Stimulated activated CD8-positive, alpha-beta memory T cell treated with anti-CD3 and anti-CD28 coated beads, Interleukin-4, amount 100 ng/mL, for 4 hours (primary cell): ENCODE measurements at places on chromosomes 1 and 21.

DNA sequence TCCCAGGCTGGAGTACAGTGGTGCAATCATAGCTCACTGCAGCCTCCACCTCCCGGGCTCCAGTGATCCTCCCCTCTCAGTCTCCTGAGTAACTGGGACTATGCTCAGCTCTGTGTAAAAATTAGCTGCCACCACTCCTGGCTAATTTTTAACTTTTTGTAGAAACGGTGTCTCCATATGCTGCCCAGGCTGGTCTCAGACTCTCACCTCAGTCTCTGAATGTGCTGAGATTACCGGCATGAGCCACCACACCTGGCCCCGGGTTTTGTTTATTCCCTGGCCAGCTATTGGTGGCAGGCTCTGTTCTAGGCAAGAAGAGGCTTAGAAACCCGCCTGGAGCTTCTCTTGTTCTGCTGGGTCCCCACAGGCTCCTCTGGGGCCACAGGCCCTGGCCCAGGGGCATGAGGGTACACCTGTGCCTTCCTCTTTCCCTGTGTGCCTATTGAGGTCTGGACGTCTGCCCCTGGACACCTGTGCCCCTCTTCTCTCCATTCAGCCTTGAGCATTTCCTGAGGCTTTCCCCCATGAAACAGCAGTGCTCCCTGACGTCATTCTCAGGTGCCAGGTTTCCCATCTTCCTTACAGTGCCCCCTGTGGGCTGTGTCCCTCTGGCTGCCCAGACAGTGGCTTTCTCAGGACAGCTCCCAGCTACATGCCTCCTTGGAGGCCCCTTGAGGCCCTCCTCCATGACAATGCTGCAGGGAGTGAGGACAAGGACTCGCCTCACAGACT lies 57.5 kb downstream of the PCP4 start:
- DNase-seq: no peak

DNA sequence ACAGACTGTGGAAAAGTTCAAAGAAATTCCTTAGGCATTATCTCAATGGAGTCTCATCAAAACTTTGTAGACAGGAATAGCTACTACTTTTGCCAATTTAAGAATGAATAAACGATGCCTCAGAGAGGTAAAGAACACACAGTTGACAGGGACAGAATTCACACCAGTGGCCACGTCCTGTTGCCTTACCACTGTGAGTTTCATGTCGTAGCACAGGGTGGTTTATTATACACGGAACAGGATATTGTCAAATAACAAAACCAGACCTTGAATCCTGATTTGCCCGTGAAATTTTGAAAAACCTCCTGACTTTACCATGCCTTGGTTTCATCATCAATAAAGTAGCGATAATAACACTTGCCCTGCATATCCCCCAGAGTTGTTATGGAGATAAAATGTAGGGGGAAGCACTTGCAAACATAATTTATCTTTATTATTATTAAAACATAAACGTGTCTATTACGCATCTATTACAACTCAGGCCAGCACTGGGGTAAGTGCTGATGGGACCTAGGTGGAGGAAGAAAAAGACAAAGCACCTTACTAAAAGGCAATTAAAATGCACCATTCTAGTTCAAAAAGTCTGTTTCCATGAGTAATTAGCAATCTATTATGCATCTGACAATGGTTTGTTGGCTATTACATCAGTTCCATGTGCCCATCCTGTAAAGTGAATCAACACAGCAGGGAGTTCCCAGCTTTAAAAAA lies 408.1 kb upstream of the RUNX1 start:
- no peak for DNase-seq

- no peak for DNase-seq
Observed at GRCh38 chr1:89890085-89890752, 69.4 kb downstream of the LRRC8D start.

GRCh38 chr21:36626791-36627190 lies 72.1 kb upstream of the SIM2 start:
- DNase-seq: no peak

GRCh38 chr1:215477632-215478031 lies 89.5 kb upstream of the KCTD3 start:
- DNase-seq: no peak

- DNase-seq: no peak
Observed at GRCh38 chr1:32971576-32971975, 7.0 kb upstream of the RNF19B start.

DNA sequence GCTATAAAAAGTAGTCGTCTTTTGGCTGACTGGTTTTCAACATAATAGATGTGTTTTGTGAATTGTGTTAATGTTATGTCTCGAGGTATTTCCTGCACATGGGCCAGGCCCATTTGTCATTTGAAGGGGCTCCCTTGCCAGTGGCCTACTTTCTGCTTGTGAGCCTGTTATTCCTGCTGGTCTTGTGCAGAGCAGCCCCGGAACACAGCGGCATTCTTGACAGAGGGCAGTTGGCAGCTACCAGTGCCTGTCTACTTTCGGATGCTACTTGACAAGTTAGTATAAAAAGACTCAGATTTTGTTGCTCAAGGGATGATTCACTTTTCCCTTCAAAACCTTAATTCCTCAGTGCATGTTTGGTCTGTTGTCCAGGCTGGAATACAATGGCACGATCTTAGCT lies 28.5 kb downstream of the PGM1 start:
- DNase-seq: no peak

DNA sequence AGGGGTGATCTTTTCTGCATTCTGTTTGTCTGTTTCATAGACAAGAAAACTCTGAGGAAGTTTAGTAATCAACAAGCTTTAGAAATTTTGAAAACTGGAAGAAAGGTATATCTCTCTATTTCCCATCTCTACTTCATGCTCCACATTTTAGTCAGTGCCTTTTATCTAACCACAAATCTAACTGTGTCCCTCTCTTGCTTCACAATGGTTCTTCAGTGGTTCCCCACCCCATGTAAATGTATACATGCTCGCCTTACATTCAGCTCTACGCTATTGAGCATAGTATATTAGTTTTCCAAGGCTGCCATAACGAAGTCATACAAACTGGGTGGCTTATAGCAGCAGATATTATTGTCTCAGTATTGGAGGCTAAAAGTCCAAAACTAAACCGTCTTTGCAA lies 14.4 kb upstream of the SAMSN1 start:
- DNase-seq: no peak

DNA sequence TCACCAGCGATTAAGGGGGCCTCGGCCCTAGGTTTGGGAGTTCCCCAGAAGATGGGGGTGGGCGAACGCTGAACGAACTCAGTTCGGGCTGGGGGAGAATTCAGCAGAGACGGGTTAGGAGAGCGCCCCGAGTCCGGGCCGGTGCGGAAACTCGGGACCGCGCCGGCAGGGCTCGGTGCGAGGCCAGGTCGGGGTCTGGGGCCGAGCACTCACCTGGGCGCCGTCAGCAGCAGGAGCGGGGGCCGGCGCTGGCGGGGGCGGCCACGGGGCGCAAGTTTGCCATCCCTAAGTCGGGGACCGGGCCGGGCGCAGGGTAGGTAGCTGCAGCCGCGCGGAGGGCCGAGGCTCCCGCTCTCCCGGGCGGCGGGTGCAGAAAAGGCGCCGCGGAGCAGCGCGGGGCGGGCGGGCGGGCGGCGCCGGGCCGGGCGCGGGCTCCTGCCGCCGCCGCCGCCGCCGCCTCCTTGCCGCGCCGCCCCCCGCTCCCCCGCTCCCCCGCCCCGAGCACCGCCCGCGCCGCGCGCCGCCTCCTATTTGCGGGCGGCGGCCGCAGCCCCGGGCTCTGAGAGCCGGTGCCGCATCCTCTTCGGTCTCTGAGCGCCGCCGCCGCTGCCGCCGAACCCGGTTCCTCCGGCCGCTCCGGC lies 349 bp downstream of the ADGRB2 start:
- no peak for DNase-seq

DNA sequence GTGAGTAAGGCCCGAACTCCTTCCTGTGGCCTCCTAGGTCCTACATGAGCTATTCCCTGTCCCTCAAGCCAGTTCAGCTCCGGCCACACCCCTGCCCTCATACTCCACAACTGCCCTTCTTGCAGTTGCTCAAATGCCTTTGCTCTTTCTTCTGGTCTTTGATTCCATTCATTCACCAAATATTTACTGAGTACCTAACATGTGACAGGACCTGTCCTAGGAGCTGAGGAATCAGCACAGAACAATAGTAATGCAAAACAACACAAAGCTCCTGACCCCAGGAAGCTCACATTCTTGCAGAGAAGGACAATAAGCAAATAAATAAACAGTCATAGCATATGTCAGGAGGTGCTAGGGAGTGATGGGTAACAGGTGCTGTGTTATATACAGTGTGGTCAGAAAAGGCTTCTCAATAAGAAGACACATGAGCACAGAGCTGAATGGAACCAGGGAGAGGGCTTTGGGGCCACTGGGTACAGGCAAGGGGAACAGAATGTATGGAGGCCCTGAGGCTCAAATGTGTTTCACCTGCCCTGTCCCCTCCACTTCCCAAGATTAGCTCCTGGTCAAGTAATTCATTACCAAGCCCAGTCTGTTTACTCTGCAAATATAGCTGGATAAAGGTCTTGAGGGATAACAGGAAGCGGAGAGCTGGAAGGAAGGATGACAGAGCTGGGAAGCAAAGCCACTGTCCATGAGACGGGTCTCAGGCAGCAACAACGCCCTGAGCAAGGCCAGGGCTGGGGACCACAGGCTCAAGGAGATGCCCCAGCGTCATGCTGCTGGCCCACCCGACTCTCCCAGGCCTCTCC lies 145.1 kb downstream of the CSMD2 start:
- no peak for DNase-seq

DNA sequence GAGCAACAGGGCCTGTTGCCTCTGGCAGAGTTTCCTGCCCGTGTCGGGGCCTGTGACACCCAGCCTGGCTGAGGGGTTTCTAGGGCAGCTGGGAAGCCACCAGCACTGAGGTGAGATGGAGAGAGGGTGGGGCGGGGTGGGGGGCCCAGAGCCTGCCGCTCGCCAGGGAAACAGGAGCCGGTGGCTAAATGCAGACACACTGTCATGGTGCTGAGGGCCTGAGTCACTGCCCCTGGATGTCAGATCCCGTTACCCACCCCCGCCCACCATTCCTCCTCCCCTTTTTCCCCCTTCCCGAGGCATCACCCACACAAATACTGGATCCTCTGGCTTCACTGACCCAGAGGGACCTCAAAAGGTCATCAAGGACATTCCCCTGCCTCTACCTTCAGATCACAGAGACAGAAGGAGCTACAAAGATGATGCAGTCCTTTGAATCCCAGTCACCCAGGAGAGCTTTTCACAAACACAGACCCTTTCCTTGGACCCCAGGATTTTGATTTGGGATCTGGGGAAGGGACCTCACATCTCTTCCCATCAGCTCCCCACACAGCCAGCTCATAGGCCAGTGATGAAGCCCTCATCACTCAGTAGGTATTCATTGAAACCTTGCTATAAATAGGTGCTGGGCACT lies 1.9 kb upstream of the HSPB7 start:
- DNase-seq: no peak

DNA sequence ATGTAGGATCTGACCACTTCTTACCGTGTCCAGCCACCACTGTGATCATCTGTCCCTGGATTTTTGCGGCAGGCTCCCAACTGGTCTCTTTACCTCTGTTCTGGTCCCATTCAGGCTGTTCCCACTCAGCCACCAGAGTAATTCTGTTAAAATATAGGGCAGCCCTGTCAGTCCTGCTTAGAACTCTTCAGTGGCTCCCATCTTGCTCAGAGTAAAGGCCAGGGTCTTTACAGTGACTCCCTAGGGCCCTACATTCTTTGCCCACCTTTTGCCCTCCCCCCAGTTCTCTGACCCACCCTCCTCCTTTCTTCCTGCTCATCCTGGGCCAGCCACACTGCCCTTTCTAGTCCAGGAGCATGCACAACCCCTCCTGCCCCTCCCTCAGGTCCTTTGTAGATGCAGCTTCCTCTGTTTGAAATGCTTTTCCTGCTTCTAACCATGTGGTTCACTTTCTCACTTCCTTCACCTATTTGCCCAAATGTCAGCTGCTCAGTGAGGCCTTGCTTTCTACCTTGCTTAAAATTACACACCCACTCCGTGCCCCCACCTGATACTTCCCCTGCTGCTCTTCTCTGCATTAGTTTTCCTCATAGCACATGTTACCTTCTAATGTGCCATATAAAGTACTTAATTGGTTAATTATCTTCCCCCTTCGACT lies 7.8 kb downstream of the UBIAD1 start:
- DNase-seq: no peak

- no peak for DNase-seq
Observed at GRCh38 chr1:68223687-68224086, 8.6 kb downstream of the WLS start.

GRCh38 chr1:109567877-109568672 lies 19.7 kb downstream of the GNAI3 start:
- DNase-seq: no peak

GRCh38 chr1:154940651-154941194 lies 4.2 kb upstream of the PMVK start:
- no peak for DNase-seq

DNA sequence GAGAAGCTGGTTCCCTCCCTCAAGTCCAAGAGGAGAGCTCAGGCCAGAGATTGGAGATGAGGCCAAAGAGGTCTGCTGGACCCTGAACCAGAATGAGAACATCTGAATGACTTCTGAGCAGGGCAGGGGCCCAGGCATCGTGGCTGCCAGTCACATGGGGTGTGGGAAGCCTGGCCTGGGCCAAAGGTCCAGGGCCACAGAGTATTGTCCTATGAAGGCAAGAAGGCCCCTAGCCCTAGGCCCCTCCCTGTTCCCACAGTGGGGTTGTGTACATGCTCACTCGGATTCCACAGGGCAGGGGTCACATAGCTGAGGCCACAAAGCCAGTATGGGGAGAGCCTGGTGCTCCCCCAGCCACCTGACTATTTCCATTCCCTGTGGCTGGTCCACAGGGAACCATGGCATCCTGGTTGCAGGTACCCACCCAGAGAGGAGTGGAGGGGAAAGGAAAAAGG lies 18.5 kb upstream of the SLC1A7 start:
- no peak for DNase-seq

GRCh38 chr1:196774175-196774574 lies 465 bp upstream of the CFHR3 start:
- no peak for DNase-seq

- DNase-seq: no peak
Observed at GRCh38 chr1:44907893-44908292, 64.8 kb upstream of the PTCH2 start.

DNA sequence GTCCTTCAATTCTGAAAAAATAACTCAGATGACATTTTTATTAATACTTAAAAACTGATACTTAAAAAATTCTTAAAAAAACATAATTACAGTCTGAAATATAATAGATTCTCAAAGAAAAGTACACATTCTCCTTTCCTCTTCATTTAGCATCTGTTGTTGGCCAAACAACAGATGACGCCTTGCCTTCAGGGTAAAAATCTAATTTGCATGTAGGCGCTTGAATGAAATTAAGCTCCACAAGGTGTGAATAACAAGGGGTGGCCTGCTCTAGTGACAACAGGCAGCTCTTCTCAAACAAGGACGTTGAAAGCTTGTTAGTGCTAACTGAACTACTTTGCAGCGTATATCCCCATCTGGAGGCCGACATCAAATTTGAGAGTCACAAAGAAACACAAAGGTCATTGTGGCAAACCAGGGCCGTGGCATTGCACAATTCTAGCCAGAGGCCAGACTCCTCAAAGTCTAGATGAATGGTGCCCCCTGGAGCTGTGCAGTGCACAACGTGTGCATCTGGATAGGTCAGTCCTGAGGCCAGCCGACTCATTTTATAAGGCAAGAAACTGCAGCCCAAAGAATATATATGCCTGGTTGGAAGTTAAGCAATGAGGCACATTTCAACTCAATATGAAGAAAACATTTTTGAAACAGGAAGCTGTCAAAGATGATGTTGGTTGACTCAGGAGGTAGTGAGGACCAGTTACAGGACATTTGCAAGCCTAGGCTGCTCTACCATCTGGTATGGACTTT lies 459.2 kb upstream of the RUNX1 start:
- DNase-seq: no peak
